ENCODE measurements at places on chromosomes 2 and 18.

- no peak for DNase-seq
Measured at GRCh38 chr2:181095486-181095885, 115.1 kb downstream of the UBE2E3 start.

DNA sequence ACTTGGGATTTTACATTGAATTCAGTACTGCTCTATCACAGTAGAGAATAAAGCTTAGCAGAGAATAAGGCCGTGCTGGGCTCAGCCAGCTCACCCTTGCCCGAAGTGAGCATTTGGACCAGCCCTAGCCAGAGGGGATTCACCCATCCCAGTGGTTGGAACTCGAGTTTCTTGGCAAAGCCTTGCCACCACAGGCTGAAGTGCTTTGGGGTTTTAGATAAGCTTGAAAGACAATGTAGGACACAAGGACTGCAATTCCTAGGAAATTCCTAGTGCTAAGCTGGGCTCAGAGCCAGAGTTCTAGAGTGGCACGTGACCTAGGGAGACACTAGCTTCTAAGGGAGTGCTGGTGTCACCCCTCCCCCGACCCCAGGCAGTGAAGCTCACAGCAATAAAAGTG, 28.0 kb downstream of the SERPINB11 start:
- DNase-seq, result no peak

DNA sequence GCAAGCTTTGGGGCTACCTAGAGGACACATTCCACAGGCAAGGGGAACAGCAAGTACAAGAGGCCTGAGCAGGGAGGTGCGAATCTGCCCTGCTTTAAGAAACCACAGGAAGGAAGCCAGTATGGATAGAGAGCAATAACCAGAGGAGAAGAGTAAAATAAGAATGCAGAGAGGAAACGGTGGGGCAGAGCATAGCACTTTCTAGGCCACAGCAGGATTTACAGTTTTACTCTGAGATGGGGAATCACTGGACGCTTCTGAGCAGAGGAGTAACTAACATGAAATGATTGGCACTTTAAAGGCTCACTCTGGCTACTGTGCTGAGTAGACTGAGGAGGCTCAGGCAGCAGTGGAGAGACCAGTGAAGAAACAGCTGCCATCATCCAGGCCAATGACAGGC, 23.8 kb downstream of the AAK1 start:
- DNase-seq, result no peak

DNA sequence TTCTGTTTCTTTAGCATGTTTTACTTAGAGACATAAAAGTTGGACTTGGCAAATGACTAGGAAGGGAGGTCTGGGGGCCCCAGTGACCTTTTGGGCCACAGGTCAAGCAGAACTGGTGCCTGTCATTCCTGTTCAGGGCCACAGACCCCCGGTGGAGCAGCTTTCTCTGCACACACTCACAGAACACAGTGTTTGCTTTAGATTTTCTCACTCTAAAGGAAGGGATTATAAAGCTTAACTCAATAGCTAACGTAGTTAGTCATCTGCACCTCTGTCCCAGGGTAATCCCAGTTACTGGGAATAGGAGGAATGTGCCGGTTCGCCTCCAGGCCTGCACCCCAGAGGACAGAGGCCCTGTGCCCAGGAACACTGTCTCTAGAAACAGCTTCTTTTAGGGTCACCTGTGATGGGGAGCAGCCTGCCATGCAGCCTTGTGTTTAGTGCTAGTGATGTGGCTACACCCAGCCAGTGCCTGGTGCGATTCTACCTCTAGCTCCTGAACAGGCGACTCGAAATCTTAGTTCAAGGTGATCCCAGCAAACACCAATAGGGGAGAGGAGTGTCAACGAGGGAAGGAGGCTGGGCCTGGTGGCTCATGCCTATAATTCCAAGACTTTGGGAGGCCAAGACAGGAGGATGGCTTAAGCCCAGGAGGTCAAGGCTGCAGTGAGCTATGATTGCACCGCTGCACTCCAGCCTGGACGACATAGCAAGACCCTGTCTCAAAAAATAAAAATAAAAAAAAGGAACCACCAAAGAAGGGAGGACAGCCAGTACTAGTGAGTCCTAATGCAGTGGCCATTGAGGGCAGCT, 11.6 kb downstream of the SPATA3 start:
- no peak for DNase-seq

Measured in dermis microvascular lymphatic vessel endothelial cell (primary cell).